ENCODE measurements at places on chromosomes 2 and 18.

DNA sequence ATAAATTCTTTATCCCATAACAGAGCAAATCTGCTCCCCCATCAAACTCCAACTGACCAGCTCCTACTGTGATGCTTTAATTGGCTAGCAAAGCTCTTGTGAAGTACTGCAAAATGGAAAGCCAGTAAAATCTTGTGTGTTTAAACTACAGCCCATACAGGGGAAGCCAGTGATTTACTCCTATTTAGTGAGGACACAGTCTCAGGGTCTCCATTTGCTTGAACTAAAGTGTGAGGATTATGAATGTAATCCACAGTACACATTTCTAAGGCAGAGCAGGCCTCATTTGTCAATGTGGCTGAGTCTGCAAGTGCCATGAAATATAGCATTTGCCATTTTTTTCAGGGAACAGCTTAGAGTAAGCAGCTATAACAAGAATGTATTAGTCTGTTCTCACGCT is 259.3 kb downstream of the PIEZO2 start:
- DNase-seq = no peak

GRCh38 chr2:65112633-65113032 is 17.3 kb downstream of the RAB1A start:
- DNase-seq = no peak

GRCh38 chr18:32881009-32881408 is 108.2 kb upstream of the KLHL14 start:
- no peak for DNase-seq

DNA sequence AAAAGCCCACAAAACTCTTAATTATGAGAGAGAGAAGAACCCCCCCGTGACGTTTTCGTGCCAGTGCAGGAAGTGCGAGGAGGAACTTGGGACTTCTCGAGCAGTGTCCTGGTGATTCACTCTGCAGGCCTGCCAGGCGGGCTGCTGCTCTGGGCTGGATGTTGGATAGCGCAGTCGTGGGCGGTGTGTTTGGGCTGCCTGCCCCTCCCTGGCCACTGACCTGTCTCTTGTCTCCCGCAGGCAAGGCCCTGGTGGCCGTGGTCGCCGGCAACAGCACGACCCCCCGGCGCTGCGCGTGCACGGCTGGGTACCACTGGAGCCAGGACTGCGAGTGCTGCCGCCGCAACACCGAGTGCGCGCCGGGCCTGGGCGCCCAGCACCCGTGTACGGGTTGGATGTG is 29.0 kb downstream of the TNFRSF11A start:
- DNase-seq = no peak
